ENCODE measurements at places on chromosomes 2 and 18. TPM values are rescaled to one million over a fixed set of nuclear protein-coding genes. Genes with fewer than 3 reads are reported as not detected.

- peak; percentile 90 for DNase-seq
Observed at GRCh38 chr2:239380831-239381708, 19.8 kb downstream of the HDAC4 start.

DNA sequence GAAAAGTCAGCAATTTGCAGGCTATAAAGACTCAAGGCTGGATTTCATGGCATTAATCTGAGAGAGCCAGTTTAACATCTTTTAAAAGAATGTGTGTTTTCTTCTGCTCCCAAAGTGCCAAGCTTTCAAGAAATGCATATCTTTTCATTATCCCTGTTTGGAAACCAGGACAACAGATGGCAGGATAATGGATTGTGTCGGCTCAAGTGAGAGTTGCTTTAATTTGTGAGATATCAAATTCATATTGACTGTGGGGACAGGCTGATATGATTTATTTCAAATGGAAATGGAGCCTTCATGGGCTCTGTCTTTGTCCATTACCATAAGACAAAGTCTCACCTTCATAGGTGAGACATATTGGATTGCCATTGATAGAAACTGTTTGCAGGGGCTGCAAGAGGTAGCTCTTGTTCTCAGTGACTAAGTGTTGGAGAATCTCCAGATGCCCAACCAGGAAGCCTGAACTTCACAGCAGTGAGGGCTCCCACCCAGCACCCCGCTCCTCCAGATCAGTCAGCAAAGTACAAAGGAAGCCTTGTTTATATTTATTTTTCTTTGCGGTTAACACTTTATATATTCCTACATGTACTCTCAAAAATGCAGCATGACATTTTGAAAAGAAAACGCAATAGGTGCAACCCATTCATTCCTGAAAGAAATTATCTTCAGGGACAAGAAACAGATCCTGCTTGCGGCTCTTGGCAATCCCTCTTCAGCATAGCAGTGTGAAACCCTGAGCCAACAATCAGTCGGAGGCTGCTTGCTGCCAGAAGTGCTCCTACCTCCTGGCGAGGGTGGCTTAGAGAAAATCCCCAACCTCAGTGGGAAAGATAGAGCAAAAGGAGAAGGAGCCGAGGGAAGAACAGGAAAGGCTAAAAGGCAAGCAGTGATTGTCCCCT, 65.8 kb upstream of the ATL2 start:
- no peak for DNase-seq

DNA sequence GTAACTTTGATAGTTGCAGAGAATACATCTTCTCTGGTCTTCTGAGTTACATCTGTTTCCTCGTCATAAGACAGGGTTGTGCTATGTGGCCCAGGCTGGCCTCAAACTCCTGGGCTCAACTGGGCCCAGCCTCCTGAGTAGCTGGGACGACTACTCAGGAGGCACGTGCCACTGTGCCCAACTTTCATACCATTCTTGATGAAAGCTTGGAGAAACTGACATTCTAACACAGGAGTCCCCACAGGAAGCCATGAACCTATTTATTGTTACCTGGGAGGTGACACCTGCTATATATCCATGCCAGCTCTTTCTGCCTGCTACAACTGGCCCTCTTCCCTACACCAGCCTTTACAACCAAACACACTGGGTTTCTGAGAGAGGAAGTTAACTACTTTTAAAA, 19.1 kb downstream of the EIF2AK3 start:
- no peak for DNase-seq

- no peak for DNase-seq
Observed at GRCh38 chr2:156339865-156340264, 7.3 kb upstream of the NR4A2 start.

DNA sequence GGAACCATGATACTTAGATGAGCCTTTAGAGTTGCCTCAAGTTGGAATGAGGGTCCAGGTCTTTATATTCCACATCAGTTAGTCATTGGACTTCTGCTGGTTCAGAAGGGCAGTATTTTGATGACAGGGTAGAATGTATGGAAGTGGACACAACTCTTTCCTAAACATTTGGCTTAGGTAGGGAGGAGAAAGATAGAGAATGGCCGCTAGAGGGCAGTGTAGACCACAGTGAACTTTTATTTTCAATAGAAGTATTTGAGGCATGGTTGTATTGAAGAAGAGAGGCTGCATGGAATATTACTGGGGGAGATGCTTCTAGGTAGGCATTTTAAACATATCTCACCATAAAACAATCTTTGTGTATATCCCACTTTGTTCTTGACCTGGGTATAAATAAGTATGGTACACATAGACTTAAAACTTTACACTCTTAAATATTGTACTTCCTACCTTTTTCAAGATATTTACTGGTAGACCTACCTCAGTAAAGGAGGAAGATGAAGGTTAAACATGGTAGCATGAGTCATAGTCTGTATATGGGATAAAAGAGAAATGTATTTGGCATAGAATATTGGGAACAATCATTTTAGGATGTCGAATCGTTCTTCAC, 497.6 kb upstream of the FAM98A start:
- no peak for DNase-seq

GRCh38 chr2:221485503-221485870, 86.6 kb downstream of the EPHA4 start:
- DNase-seq: no peak

GRCh38 chr2:208565690-208566416, 159.3 kb downstream of the PTH2R start:
- no peak for DNase-seq

DNA sequence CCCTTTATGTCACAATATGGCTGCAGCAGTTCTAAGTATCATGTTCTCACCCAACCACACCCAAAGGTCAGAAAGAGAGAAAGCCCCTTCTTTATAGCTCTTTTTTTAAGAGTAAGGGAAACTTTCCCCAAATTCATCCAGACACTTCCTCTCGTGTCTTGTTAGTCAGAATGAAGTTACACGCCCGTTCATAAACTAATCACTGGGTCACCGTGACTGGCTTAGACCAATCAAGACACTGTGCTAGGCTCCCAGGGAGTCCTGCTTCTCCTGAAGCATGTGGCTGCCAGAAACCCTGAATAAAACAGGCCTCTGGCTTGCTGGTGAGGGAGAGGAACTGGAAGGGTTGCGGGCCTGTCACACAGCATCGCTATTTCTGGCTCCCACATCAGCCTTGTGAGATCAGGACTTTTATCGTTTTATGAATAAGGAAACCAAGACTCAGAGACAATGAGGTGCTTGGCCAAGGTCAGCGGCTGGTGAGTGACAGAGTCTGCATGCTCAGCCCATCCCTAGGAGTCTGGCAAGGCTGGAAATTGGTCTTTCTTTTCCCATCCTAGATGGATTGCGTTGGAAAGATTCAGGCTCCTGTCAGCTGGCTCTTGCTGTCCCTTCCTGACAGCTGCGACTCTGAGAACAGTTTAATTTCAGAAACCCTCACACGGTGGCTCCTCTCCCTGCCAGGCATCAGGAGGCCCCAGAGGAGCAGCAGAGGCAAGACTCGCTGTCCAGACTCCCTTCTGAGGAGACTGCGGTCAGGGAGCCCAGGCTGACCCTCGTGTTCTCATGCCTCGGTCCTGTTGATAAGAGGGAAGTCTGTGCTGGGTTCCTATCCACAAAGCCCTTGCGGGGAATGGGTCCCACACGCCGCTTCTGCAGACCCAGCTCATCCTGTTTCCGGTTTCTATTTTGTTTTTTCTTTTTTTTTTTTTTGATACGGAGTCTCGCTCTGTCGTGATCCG, 104.5 kb upstream of the TAF1B start:
- no peak for DNase-seq

DNA sequence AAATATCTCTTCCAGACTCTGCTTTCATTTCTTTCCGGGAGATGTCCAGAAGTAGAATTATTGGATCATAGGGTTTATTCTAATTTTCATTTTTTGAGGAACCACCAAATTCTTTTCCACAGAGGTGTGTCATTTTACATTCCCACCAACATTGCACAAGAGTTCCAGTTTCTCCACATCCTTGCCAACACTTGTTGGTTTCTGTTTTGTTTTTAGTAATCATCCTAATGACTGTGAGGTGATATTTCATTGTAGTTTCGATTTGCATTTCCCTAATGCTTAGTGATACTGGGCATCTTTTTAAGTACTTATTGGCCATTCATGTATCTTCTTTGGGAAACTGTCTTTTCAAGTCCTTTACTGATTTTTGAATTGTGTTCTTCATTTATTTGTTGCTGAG, 513.1 kb downstream of the PARD3B start:
- no peak for DNase-seq

DNA sequence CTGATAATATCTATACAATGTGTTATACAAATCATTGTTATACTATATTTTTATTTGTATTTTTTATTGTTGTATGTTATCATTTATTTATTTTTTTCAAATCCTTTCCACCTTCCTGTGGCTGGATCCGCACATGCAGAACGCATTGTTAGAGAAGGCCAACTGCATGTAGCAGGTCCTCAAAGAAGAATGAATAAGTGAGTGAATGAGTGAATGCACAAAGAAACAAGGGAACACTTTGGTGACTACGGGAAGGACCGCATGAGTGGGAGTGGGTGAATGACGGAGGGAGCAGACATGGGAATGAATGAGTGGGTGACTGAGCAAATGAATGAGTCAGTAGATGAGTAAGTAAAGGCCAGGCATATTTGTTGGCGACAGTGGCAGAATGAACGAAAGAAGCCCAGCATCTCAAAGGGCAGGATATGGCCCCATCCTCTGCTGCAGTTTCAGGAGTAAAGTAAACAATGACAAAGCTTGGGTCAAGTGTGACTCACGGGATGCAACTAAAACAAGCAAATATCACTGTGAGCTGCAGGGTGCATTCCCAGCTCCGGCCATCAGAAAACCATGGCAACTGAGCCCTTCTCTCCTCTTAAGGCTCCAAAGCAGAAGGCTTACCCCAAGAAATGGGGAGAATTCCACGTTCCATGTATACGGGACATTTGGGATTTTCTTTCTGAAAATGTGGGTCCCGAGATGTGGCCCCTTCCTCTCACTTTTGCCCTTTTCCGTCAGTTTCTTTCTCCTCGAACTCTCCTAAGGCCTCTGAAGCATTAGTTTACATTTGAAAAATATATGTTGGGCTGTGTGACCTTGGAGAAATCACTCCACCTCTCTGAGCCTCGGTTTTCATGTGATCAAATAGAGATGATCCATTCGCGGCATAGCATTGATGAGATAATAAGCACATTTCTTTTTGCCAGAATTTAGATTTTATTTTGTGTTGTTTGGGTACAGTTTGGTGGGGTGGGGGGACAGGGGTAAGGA, 24.5 kb downstream of the KCNF1 start:
- no peak for DNase-seq

GRCh38 chr2:223735659-223736244, 101.6 kb downstream of the AP1S3 start:
- DNase-seq: no peak

- no peak for DNase-seq
Observed at GRCh38 chr18:50422286-50422898, 47.5 kb downstream of the SKA1 start.

- DNase-seq: peak; percentile 94
Observed at GRCh38 chr2:43169099-43169945, 57.1 kb downstream of the ZFP36L2 start.

GRCh38 chr18:55570966-55571365, 17.0 kb downstream of the TCF4 start:
- no peak for DNase-seq

GRCh38 chr2:240454106-240454901, 18.8 kb downstream of the GPC1 start:
- no peak for DNase-seq

DNA sequence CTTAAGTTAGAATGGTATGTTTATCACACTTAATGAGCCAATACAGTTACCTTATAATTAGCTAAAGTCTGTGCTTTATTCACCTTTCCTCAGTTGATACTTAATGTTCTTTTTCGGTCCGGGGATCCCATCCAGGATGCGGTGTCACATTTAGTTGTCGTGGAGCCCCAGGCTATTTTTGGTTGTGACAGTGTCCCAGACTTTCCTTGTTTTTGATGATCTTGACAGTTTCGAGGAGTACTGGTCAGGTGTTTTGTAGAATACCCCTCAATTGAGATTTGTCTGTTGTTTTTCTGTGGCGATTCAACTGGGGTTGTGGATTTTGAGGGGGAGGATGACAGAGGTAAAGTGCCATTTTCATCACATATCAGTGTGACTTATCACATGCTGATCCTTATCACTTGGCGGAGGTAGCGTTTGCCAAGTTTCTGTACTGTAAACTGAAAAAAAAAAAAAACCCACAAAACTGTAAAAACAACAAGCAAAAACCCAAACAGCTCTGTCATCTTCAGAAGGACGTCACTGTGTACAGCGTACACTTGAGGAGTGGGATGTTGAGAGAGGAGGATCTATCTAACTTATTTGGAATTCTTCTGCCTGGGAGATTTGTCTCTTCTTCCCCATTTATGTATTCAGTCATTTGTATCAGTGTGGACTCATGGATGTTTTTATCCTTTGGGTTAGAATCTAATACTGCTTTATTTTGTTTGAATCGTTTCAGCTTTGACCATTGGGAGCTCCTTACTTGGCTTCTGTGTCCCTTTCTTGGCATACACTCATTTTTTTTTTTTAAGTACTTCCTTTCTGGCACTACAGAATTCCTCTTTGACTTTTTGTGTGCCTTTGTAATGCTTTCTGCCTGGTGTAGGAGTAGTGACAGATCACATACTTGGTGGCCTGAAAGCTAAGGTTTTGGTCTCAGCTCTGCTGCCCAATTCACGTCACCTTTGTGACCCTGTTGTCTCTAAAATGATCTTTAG, 68.1 kb downstream of the FMNL2 start:
- DNase-seq: no peak

DNA sequence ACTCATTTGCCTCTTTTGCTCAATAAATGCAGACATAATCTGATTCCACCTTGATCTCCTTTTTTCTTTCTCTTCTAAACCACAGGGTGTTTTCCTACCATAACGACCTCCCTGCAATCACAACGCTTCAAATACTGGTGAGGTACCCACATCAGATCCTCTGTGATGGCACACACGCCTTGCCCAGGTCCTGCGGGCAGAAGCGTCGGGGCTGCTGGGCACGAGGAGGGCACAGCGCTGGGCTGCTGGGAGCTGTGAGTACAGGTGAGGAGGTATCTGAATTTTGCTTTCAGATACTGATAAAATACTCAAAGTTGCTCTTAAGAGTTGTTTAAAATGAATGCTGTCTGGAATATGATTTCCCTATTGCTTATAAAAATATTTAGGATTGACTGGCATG, 186.1 kb upstream of the PXDN start:
- no peak for DNase-seq

DNA sequence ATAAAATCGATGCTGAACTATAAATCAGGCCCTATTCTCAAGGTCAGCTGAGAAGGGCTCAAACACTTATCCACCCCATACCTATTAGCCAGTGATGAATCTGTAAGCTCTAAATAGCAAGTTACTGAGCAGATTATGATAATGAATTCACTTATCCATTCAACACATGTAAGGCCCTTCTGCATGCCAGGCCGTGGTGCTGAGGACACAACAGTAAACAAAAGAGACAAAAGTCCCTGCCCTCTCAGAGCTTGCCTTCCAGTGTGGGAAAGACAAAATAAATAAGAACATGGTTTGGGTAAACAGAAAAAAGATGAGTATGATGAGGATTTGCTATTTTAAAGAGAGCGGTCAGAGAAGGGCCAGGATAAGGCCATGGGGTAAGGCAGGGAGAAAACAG, 11.7 kb downstream of the TTC32 start:
- DNase-seq: no peak

AP1S3 gene
- 6.7 TPM for polyA plus RNA-seq

SPTBN1 gene
- polyA plus RNA-seq: 41.4 TPM

MTHFD2 gene
- polyA plus RNA-seq: 35.8 TPM

ALPI gene
- not detected for polyA plus RNA-seq

SCYGR4 gene
- not detected for polyA plus RNA-seq
